Activated CD4-positive, alpha-beta T cell treated with anti-CD3 and anti-CD28 coated beads for 36 hours (primary cell): ENCODE measurements at places on chromosomes 3 and 15. TPM values are rescaled to one million over a fixed set of nuclear protein-coding genes. Genes with fewer than 3 reads are reported as not detected.
A peak's percentile ranks its signal among the peaks of the same experiment; 100 is the strongest.

- H3K27ac ChIP-seq, result no peak overlapping the region
- H3K4me3 ChIP-seq, result no peak overlapping the region
- H3K27me3 ChIP-seq, result no peaks in the 10 kb centered on the region
- no peaks in the 10 kb centered on the region for H3K4me1 ChIP-seq
- DNase-seq, result no peak
- no peaks in the 10 kb centered on the region for H3K36me3 ChIP-seq
Measured at GRCh38 chr3:154786724-154787123, 293.4 kb upstream of the MME start.

- no peak overlapping the region for H3K27ac ChIP-seq
- H3K4me1 ChIP-seq, result no peaks in the 10 kb centered on the region
- DNase-seq, result no peak
- no peak overlapping the region for H3K4me3 ChIP-seq
- H3K27me3 ChIP-seq, result peaks cover 20% of the 10 kb centered on the region
Measured at GRCh38 chr3:100873611-100874010, 119.6 kb downstream of the ABI3BP start.

DNA sequence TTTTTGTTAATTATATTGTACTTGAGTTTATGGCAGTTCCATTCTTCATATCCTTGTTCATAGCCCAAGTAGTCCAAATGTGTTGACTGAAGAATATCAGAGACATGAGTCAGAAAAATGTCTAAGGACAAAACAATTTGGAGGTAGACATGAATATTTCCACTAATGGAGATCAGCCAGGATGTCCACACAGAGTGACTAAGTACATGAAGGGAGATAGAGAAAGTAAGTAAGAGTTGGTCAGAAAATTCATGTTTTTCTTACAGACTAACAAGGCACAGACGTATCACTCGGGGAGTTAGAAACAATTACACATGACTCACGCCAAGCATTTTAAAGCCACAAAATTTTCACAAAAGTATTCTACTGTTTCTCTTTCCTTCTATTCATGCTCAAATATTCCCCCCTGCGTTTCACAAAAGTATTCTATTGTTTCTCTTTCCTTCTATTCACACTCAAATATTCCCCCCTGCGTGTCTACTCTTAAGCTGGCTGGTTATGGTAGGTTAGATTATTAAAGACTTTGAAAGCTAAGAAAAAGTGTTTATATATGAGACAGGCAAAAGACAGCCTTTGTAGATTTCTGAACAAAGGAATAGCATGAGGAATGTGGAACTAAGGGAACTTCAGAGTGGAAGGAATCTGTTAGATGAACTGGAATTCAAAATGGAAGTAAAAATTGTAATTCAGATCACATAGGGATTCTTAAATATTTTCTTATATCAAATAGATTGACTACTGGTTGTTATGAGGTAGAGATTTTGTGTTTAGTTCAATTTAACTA, 648.7 kb upstream of the CCDC54 start:
- no peaks in the 10 kb centered on the region for H3K36me3 ChIP-seq
- H3K4me1 ChIP-seq, result no peaks in the 10 kb centered on the region
- H3K4me3 ChIP-seq, result no peak overlapping the region

DNA sequence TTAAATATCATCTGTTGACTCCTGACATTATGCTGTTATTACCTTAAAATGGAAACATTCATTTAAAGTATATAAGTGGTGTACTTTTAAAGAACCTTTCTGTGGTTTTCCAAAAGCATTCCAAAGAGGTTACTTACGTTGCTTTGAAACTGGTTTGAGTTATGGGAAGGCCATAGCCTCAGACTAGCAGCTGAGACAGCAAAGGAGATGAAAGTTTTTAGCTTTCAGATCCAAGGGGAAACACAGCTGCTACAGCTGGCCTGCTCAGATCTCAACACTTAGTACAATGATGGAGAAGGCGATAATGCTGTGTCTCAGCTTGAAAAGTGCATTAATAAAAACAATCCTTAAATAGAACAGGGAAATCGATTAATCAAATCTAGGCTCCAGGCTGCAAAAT, 921.1 kb downstream of the ROBO1 start:
- H3K36me3 ChIP-seq, result no peaks in the 10 kb centered on the region
- DNase-seq, result no peak
- H3K4me3 ChIP-seq, result no peak overlapping the region
- H3K4me1 ChIP-seq, result no peaks in the 10 kb centered on the region
- no peaks in the 10 kb centered on the region for H3K27me3 ChIP-seq

DNA sequence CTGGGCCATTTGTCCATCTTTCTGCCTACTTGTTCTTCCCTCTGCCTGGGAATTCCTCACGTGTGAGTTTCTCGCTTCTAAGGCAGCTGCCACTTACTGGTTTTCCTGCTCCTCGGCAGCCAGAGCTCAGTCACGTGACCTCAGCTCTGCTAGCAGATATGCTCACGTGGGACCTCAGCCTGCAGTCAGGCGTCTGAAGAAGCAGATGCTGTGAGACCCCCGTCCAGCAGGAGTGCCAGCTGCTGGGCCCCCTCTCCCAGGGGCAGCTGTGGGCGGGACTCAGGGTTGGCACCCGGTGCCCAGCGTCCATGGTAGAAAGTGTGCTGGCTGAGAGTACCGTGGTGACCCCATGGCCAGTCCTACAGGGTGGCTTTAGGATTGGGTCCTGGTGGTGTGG, 161.3 kb upstream of the TLE3 start:
- peak; percentile 54 for DNase-seq
- H3K27me3 ChIP-seq, result peaks cover 3% of the 10 kb centered on the region
- peak overlapping the region; percentile 15 for H3K4me3 ChIP-seq
- no peaks in the 10 kb centered on the region for H3K36me3 ChIP-seq

- peak; percentile 87 for DNase-seq
- peak overlapping the region; percentile 86 for H3K27ac ChIP-seq
- no peaks in the 10 kb centered on the region for H3K27me3 ChIP-seq
- peaks cover 48% of the 10 kb centered on the region for H3K4me1 ChIP-seq
- peak overlapping the region; percentile 92 for H3K4me3 ChIP-seq
Measured at GRCh38 chr3:56800130-56800831, 1.5 kb downstream of the ARHGEF3 start.

DNA sequence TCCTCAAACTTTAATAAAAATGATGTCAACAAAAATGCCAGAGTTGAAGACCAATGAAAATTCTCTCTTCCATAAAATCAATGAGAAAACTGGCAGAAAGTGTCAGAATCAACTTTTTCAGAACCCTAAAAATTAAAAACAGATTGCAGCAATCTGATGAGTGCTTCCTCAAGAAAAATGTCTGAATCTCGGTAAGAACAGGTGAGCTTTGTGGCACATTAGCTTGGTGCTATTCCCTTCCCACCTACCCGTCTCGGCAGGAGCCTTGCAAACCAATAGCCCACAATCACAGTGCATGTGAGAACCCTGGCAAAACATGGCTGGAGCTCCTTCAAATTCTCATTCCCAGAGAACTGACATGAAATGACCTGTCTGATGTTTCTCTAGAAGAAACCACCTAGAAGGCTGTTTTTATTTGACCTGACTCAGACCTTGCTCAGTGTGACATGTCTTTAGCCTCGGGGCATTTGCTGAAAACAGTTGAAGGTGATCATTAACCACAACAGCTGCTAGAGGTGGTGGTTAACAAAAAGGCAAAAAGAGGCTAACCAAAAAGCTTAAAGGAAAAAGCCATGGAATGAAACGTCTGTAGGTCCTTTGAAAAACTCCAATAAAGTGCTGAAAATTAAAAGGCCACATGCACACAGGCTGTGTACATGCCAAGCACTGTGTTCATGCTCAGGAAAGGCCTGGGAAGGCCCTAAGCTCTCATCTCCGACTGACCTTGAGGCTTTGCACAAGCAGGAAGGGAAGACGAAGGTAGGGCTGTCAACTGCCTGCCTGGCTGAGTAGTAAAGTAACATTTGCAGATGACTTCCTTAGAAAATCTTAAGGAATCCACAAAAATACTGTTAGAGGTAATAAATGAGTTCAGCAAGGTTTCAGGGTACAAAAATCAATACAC, 253.0 kb upstream of the NSMCE3 start:
- no peak overlapping the region for H3K27ac ChIP-seq
- DNase-seq, result no peak
- no peaks in the 10 kb centered on the region for H3K36me3 ChIP-seq
- H3K27me3 ChIP-seq, result peaks cover 5% of the 10 kb centered on the region
- no peaks in the 10 kb centered on the region for H3K4me1 ChIP-seq

DNA sequence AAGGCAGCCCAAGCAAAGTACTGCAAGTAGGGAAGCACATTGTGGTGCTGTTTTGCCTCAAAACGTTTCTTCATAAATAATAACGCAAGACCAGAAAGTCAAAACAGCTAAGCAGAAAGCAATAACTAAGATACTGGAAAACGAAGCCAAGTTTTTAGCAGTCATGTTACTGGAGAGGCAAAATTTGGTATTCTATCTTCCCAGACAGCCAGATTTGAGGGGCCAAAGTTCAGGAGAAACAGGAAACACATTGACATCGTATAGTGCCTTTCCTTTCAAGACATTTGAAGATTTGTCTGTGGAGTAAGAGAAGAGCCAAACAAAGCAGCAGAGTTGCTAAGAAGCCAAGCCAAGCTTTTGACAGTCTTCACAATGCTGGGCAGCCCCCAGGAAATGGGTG, 843.6 kb upstream of the NECTIN3 start:
- no peak for DNase-seq
- H3K27me3 ChIP-seq, result peaks cover 2% of the 10 kb centered on the region
- H3K4me1 ChIP-seq, result no peaks in the 10 kb centered on the region
- H3K27ac ChIP-seq, result no peak overlapping the region
- no peak overlapping the region for H3K4me3 ChIP-seq
- no peaks in the 10 kb centered on the region for H3K36me3 ChIP-seq

DNA sequence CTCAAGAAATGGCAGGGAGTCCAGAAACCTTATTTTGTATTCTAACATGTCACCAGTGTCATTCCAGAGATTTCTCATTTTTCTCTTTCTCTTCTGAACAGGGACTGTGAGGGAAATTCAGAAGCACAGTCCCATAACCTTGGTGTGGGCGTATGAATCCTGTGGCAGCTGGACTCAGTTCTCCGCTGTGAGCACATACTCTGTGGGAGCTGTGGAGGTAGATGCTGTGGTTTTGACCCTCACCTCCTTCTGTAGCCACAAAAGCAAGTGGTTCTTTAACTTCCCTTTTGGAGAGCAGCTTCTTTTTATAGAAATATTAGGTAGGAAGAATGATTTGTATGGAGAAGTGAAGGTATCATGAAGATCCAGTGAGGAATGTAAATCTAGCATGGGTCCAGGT, 13.4 kb downstream of the TMEM207 start:
- H3K36me3 ChIP-seq, result no peaks in the 10 kb centered on the region
- no peak overlapping the region for H3K27ac ChIP-seq
- peaks cover 28% of the 10 kb centered on the region for H3K27me3 ChIP-seq
- no peaks in the 10 kb centered on the region for H3K4me1 ChIP-seq
- DNase-seq, result no peak
- H3K4me3 ChIP-seq, result no peak overlapping the region

DNA sequence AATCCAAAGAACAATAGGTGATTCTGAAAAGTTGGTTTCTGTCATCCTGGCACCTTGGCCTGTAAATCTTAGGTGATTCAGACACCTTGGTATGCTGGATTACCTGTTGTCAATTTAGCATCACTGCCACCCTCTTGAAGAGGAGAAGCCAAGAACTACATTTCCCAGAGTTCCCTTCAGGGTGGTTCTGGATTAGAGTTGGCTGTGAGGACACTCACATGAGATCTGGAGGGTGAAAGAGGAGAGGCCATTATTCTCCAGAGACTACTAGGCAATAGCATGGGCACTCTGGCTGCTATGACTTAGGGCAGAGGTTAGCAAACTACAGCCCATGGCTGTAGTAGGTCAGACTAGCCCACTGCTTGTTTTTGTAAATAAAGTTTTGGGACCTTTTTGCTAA, 41.7 kb upstream of the CORO2B start:
- no peaks in the 10 kb centered on the region for H3K4me1 ChIP-seq
- H3K36me3 ChIP-seq, result no peaks in the 10 kb centered on the region
- peaks cover 9% of the 10 kb centered on the region for H3K27me3 ChIP-seq
- no peak overlapping the region for H3K27ac ChIP-seq
- H3K4me3 ChIP-seq, result no peak overlapping the region

GRCh38 chr3:95184038-95184437, 1121.2 kb downstream of the NSUN3 start:
- no peaks in the 10 kb centered on the region for H3K27me3 ChIP-seq
- DNase-seq, result no peak
- no peaks in the 10 kb centered on the region for H3K36me3 ChIP-seq
- no peak overlapping the region for H3K27ac ChIP-seq
- H3K4me1 ChIP-seq, result no peaks in the 10 kb centered on the region

DNA sequence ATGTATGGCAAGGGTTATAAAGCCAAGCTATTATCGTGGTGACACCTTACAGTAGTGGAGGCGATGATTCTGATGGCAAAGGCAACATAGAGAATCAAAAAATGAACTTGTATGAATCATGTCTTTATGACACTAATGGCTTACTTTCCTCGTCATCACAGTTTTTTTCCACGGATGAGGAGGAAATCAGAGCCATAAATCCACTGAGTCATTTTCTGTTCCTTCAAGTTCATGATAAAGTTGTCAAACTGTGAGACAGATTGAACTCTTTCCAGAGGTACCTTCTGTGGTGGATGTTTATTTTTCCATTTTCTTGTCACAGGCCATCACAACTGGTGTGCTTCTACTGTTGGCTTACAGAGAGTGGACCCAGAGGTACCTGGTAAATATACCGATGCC, 8.5 kb downstream of the TMEM212 start:
- no peak overlapping the region for H3K27ac ChIP-seq
- peaks cover 12% of the 10 kb centered on the region for H3K4me1 ChIP-seq
- no peak for DNase-seq
- H3K4me3 ChIP-seq, result no peak overlapping the region
- H3K36me3 ChIP-seq, result no peaks in the 10 kb centered on the region

GRCh38 chr3:21672303-21672702, 78.7 kb downstream of the ZNF385D start:
- H3K4me3 ChIP-seq, result no peak overlapping the region
- no peaks in the 10 kb centered on the region for H3K4me1 ChIP-seq
- H3K27me3 ChIP-seq, result no peaks in the 10 kb centered on the region

DNA sequence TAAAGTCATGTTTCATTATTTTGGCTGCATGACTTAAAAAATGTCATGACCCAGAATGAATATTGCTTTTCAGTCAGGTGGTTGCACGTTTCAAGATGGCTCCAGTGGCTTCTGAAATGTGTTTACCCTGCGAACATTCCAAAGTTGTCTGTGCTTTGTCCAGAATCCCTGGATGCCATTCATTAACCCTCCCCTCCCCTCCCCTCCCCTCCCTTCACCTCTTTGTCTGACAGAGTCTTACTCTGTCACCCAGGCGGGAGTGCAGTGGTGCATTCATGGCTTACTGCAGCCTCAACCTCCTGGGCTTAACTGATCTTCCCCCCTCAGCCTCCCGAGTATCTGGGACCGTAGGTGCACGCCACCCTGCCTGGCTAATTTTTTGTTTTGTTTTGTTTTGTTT, 308.0 kb downstream of the PTPRG start:
- no peaks in the 10 kb centered on the region for H3K4me1 ChIP-seq
- H3K36me3 ChIP-seq, result no peaks in the 10 kb centered on the region
- H3K4me3 ChIP-seq, result no peak overlapping the region

- no peaks in the 10 kb centered on the region for H3K27me3 ChIP-seq
- H3K4me1 ChIP-seq, result peaks cover 22% of the 10 kb centered on the region
- H3K27ac ChIP-seq, result no peak overlapping the region
- DNase-seq, result no peak
- H3K4me3 ChIP-seq, result no peak overlapping the region
Measured at GRCh38 chr3:46918634-46919033, 41.1 kb downstream of the PTH1R start.

TARS3 gene
- total RNA-seq, result 9.3 TPM

CLDN1 gene
- 1.6 TPM for total RNA-seq

ONECUT1 gene
- not detected for total RNA-seq
